ENCODE measurements at places on chromosomes 3 and 15.

- no peak for DNase-seq
Observed at GRCh38 chr3:13474776-13475303, 5.3 kb upstream of the HDAC11 start.

GRCh38 chr15:98856532-98856907 is 151.1 kb downstream of the PGPEP1L start:
- no peak for DNase-seq

GRCh38 chr3:32354362-32354778 is 37.3 kb upstream of the CMTM7 start:
- DNase-seq, result no peak

GRCh38 chr3:138081371-138082084 is 33.9 kb downstream of the DZIP1L start:
- DNase-seq, result no peak

- DNase-seq, result no peak
Observed at GRCh38 chr15:31338318-31338878, 11.8 kb downstream of the KLF13 start.

- DNase-seq, result no peak
Observed at GRCh38 chr3:105790534-105790933, 78.3 kb downstream of the CBLB start.

DNA sequence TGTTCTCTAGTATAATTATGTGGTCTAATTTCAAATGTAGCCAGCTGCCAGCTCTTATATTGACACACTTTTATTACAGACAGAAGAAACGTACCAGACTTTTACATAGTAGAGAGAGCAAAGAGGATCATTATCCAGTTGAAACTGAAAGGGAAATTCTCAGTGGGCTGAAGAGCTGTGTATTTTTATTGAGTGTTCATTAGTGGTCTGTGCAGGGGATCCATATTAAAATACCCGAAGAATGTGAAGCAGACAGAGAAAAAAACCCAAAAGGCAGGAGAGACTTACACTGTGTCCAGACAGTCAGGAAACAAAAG is 41.3 kb downstream of the MYRIP start:
- no peak for DNase-seq

GRCh38 chr3:186732169-186732766 is 15.1 kb downstream of the KNG1 start:
- no peak for DNase-seq

DNA sequence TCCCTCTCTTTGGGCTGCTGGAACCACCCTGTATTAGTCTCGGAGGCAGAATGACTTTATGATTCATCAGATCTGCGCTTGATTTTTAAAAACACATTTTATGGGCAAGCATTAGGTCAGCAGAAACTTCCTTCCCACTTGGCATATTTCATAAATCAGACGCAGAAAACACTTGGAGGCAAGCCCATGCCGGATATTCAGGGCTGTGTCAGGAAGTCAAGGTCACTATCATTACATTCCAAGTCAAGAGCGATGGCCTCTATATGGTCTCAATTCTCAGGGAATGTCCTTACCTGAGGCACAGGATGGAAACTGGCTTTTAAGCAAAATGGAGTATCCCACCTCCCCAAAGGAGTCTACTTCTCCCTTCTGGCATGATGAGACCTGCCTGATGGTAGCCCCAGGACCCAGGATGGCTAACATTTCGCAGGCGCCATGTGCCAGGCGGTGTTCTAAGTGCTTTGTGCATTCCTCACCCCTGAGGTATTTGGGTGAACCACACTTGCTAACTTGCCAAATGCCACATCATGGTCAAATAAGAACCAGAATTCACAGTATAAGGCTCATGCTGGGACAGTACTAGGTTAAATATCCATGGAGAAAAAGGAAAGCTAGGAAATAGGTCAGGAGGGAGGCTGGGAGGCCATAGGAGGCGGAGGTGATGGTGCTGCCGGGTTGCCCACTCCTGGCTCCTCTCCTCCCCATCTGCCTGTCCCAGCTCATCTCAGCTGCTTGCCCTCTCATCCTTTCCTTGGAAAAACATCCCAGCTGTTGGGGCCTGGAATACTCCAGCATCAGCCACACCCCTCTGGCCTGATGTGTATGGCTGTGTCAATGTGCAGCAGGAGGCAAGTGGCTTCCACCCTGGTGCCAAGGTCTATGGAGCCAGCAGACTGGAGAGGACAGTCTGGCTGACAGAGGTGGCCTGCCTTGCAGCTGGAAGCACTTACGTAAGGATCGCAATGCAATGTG is 18.8 kb downstream of the BCL2L10 start:
- no peak for DNase-seq

- DNase-seq, result no peak
Observed at GRCh38 chr3:98823791-98824190, 60.7 kb downstream of the ST3GAL6 start.

- DNase-seq, result no peak
Observed at GRCh38 chr3:18526667-18527066, 101.5 kb upstream of the SATB1 start.

DNA sequence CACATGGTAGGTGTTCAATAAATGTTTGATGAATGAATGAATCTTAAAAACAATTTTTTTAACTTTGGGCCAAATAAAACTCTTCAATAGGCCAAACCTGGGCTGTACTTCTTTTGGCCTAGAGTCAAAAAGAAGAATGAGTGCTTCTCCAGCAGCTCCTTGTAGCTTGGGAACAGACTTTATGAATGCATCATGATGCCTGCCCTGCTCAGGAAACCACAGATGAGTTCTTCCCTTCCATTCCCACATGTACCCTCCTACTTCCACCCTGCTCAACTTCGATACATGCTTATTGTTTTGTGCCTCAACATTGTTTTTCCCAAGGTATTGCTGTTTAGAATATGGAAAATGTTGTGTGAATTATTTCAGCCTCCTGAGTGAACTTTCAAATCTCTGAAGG is 87.0 kb downstream of the FILIP1L start:
- no peak for DNase-seq

GRCh38 chr15:89828281-89829145 is 13.9 kb upstream of the ANPEP start:
- no peak for DNase-seq

DNA sequence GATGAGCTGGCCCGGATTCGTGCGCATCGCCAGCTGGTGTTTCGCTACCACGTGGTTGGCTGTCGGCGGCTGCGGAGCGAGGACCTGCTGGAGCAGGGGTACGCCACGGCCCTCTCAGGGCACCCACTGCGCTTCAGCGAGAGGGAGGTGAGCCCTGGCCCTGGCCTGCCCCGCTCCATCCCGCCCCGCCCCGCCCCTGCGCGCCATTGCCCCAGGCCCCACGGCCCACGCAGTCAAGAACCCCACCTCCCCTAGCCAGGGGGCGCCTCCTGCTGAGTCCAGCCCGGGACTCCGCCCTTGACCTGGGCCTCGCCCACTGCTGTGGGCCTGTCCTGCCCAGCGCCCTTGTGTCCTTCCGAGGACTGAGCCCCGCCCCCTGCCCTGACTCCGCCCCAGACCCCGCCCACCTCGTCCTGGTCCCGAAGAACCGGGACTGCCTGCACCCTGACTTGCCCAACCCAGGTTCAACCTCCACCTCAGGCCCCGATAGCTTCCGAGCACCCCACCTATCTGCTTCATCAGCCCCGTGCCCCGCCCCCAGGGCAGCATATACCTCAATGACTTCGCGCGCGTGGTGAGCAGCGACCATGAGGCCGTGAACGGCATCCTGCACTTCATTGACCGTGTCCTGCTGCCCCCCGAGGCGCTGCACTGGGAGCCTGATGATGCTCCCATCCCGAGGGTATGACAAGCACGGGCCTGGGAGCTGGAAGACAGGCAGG is 14.8 kb downstream of the NT5DC2 start:
- no peak for DNase-seq

DNA sequence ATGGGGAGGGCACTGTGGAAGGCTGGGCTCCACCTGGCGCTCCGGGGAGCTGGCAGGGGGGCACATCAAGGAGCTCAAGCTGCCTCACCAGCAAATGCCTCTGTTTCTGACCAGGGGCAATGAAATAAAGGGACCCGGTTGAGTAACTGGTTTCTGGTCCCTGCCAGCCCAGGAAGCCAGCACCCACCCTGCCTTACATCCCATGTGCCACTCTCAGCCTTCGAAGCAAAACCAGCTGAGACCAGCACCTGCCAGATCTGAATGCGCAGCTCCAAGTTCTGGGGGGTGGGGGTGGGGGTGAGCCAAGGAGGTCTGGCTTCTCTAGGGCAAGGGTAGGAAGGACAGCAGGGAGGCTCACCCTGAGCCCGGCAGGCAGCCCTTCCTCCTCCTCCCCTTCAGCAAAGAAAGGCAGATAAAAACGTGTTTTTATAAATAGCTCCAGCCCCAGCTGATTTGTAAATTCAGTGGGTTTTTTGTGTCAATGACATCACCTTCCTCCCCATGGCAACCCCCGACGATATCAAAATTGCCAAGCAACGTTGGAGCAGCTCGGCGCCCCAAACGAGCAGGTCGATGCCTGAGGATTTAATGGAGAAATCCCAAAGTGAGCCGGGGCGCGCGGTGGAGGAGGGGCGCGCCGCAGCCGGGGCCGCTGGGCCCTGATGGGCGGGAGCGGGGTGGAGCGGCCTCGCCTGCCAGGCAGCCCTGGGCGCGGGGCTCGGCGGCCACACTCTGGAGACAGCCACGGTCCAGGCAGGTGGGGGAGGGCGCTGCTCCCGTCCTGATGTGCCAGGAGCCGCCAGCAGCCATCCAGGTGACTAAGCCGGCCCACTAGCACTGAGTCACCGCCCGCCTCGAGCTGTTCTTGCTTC is at the start of gene PAK6:
Gene PAK6 (plus strand): TSS at position 532 of the 872 bp plus-strand sequence. CDS start 25,723 bp downstream, outside the sequence.
- DNase-seq, result no peak

- no peak for DNase-seq
Observed at GRCh38 chr3:160134964-160135363, 90.3 kb upstream of the C3orf80 start.

GRCh38 chr15:78714890-78715289 is 73.9 kb upstream of the CHRNB4 start:
- DNase-seq, result no peak

- no peak for DNase-seq
Observed at GRCh38 chr15:62306851-62307504, 141.9 kb upstream of the C2CD4B start.

- DNase-seq, result no peak
Observed at GRCh38 chr3:40602778-40603385, 78.1 kb downstream of the ZNF621 start.

DNA sequence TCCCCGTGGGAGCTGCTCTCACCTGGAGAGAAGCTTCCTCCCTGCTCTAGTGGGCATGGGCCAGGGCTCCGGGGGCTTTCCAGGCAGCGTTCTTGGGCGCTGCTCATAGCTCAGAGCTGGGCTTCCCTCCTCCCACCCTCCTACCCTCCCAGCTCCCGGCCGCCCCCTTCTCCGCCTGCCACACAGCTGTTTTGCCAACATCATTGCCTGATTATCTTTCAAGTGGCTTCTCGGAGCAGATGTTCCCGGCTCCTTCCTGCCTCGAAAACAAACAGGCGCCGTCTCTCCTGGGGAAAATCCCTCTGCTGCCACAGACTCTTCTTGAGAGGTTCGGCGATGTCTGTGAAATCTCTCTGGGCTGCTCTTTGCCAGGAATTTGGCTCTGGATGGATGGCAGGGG is 195.6 kb downstream of the RPLP1 start:
- no peak for DNase-seq

GRCh38 chr15:77985031-77985930 is 92.2 kb downstream of the TBC1D2B start:
- DNase-seq, result no peak

GRCh38 chr3:169179321-169179720 is 484.2 kb downstream of the MECOM start:
- no peak for DNase-seq

DNA sequence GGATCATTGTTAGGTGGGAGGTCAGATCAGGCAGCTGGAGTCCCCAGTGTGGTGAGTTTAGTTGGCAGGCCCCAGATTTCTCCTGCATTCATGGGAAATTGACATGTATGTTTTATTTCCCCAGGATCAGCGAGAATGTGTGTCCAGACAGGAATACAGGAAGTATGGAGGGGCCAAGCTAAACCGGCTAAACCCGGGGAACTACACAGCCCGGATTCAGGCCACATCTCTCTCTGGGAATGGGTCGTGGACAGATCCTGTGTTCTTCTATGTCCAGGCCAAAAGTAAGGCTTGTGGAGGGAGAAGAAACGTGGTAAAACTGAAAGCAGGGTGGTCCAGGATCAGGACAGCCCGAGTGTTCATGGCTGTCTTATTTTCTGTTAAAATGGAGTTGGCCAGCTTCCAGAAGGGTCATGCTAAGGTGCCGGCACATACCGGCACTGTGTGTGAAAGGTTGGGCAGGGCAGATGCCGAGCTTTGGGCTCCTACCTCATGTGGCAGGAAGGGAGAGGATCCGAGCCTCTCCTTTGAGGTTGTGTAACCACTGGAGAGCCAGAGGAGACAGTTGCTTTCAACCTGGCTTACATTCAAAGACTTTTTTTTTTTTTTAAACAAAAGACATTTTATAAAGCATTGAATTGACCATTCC is 83.1 kb downstream of the PGPEP1L start:
- no peak for DNase-seq

DNA sequence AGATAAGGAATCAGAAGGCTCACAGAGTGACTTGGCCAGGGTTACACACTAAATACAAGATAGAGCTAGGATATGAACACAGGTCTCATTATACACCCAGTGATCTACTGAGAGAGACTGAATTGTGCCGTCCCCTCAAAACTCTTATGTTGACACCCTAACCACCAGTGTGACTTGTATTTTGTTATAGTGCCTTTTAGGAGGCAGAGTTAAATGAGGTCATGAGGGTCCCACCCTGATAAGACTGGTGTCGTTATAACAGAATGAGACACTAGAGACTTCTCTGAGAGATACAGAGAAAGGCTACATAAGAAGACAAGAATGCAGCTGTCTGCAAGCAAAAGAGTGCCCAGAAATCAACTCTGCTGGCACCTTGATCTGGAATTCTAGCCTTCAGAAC is 12.6 kb downstream of the KPNA1 start:
- DNase-seq, result no peak

GRCh38 chr15:65960586-65960985 is 91.3 kb downstream of the RAB11A start:
- no peak for DNase-seq

GRCh38 chr3:64179249-64179648 is 46.0 kb downstream of the PRICKLE2 start:
- DNase-seq, result no peak

- no peak for DNase-seq
Observed at GRCh38 chr15:94793207-94793606, 561.8 kb downstream of the MCTP2 start.

DNA sequence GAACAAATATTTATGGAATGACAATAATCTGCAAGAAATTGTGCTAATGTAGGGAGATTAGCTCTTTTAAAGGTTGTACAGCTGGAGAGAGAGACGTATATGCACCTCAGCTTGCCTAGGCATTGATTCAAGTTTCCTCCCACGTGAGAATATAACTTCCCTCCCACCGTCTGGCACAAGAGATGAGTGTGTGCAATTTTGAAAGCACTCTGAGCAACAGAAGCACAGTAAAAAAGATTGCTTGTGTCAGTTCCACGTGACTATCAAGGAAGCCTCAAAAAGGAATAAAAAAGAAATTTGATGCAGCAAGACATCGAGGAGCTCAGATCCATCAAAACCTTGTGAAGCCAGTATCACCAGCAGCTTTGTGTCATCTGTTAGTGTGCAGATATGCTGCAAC is 435.3 kb downstream of the TUSC7 start:
- DNase-seq, result no peak

All from activated CD8-positive, alpha-beta memory T cell treated with anti-CD3 and anti-CD28 coated beads for 1 hour (primary cell).